ENCODE measurements at places on chromosomes 13 and 19.

DNA sequence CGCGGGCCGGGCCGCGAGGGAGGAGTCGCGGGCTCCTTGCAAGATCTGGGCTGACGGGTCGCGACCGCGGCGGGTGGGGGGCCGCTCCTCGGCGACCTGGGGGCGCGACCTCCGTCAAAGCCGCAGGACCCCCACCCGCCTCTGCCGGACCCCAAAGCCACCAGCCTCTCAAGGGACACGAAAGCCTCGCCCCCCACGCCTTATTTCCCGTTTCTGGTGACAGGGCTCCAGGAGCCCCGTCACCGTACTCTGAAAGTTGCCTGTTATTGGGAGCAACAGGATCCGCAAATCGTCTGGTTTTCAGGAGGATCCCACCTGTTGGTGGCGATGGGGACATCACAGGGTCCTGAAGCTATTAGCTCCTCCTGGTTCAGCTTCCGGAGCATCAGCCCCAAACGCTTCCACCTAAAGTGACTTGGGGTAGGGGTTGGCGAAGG lies 530 bp downstream of the MAU2 start:
- no peak for DNase-seq

GRCh38 chr19:42248270-42249148 lies 6.1 kb upstream of the GSK3A start:
- DNase-seq, result no peak

- DNase-seq, result no peak
Observed at GRCh38 chr19:38702278-38702677, 42.0 kb downstream of the CAPN12 start.

DNA sequence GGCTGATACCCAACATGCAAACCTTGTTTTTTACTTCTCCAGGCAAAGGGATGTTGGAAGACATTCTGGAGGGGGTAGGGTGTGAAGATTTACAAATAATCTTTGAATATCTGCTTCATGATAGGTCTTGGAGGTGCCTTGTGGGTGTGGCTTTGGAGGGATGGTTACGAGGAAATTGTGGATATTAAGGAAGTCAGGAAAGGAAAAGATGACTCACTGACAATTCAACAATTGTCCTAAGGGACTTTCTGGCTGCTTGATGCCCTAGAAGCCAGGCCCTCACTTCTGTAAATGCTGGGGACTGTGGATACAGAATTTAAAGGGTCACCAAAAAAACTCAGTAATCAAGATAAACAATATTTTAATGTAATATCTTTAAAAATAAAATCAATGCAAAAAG lies 37.4 kb upstream of the ZNF527 start:
- no peak for DNase-seq

GRCh38 chr13:43265028-43265427 lies 241.6 kb downstream of the DNAJC15 start:
- DNase-seq, result no peak

GRCh38 chr13:59276436-59276835 lies 887.3 kb downstream of the DIAPH3 start:
- no peak for DNase-seq

DNA sequence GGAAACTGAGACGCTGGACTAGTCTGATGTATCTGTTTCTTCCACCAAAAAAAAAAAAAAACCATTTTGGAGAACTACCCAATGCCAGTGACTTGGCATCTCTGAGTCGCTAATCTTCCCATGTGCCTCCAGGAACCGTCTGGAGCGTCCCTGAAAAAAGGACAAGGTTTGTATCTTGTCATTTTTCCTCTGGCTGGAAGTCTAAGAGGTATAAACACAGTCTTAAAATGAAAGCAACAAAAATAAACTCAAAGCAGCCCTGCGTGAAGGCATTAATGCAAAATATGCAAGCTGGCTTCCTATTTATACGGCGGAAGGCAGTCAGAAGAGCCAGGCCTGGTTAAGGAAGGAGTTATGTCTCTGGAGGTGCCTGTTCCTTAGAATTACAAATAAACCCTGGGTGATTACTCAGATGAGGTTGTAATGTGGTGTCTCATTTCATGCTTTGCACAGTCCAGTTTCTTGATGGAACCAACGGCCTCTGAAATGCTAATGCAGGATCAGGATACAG lies 20.3 kb downstream of the ACTN4 start:
- no peak for DNase-seq

GRCh38 chr19:11506967-11507366 lies 1.3 kb upstream of the ZNF653 start:
- DNase-seq, result no peak

GRCh38 chr13:30394751-30395191 lies 27.5 kb upstream of the UBE2L5 start:
- no peak for DNase-seq

Measured in SIG-M5 (cell line).